ENCODE measurements at places on chromosomes 2 and 18.

- DNase-seq = no peak
Measured at GRCh38 chr2:75595541-75596395, 35.0 kb upstream of the EVA1A start.

GRCh38 chr2:165141601-165142354 is 62.1 kb downstream of the SCN3A start:
- DNase-seq = no peak

GRCh38 chr18:39647627-39648534 is 2082.3 kb upstream of the CELF4 start:
- no peak for DNase-seq

DNA sequence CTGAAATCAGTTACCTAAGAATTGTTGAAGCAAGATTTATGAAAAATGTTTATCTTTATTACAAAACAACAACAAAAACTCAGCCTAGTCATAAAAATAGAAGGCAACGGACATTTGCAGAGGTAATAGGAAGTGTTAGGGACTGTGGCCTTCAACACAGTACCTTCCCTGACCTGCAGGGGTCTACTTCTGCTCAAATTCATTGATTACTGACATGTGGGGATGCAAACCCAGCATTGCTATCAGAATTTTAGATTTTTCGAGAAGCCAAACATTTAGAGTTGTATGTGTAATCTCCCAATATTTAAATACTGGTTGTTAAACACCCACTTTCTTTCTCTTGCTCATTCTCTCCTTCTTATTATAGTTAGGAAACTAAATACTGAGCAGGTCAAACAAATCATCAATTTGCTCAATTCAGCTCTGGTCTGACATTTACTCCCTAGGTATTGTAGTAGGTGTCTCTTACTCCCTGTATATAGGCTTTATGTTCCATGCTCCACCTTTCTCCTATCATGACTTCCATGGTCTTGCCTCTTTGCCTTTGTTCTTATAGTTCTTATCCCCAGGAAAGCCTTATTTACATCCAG is 198.5 kb downstream of the UBE2E3 start:
- DNase-seq = no peak

DNA sequence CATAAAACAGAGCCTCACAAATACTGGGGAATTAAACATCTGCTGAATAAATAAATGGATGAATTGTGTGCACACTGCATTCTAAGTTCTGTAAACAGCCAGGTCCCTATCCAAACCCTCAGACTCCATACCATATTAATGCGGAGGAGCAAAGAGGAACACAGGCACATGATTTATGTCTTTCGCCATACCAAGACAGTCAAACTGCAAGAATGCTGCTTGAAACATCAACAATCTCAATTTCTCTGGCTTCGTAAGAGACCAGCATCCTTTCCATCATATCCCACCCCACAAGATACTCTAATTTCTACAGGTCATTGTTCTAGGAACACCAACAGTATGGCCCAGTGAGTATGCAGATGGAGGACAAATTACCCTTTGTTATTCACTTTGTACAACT is 15.0 kb downstream of the KANSL3 start:
- no peak for DNase-seq

DNA sequence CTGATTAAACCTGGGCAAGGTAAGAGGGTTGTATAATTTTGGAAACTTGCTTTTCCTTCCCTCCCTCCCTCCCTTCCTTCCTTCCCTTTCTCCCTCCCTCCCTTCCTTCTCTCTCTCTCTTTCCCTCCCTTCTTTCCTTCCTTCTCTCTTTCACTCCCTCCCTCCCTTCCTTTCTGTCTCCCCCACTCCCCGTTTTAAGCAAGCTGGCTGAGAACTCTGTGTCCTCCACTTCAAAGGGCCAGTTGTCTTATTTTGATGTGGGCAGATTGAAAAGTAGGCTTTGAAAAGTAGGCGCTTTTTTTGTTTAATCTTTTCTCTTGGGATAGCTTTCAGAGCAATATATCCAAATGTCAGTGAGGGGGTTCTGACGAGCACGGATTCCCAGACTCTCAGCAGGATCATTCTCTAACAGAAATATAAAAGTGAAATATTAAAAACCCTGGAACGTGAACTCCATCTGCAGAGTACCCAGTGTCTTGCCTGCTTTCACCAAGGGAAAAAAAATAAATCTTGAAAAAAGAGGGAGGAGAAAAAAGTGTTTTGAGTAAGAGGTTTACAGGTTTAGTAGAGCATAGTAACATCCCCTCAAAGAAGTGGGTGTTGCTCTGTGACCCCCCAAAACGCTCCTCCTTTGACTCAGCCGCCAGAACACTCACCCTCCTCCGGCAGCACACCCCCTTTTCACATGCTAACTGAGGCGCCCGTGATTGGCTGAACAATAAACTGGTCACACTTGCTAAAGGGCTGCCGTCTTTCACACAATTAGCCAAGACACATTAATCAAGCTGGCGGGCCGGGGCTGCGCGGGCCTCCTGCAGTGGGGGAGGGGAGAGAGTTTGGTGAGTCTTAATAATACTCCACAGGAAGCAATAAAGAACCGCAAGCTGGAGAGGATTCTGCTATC is 52.2 kb downstream of the CDK15 start:
- DNase-seq = no peak

- DNase-seq = no peak
Measured at GRCh38 chr2:229314117-229314516, 43.0 kb upstream of the PID1 start.

- no peak for DNase-seq
Measured at GRCh38 chr18:70421471-70422390, 132.9 kb downstream of the SOCS6 start.

DNA sequence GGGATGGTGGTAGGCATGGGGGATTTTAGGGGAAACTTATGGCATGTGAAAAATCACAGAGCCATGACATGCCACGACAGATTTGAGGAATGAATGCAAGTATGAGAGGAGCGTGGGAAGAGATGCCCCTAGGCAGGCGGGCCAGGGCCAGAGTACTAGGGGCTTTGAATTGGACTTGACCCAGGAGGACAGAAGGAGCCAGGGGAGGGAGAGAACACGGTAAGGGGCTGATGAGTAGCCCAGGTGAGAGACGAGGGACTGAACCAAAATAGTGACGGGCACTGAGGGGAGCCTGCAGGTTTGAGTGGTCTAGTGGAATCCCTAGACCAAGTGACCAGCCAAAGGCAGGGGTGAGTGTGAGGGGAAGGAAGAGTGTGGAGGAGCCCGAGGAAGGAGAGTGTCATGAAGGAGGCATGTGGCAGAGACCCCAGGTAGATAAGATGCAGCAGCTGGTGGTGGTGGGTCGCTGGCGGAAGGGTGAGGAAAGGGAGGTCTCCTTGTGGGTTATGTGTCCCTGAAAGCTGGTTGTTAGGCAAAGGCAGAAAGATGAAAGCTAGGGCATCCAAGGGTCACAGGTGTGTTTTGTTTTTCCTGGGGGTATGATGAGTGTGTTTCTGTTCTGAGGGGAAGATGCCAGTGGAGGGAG is 48.7 kb downstream of the ZBTB7C start:
- no peak for DNase-seq

DNA sequence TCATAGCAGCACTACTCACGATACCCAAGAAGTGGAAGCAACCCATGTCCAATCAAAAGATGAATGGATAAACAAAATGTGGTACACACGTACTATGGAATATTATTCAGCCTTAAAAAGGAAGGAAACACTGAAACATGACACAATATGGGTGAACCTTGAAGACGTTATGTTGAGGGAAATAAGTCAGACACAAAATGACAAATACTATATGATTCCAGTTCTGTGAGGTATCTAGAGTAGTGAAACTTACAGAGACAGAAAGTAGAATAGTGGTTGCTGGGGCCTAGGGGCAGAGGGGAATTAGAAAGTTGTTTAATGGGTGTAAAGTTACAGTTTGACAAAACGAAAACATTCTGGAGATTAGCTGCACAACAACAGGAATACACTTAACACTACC is 24.7 kb downstream of the TLK1 start:
- no peak for DNase-seq

- no peak for DNase-seq
Measured at GRCh38 chr2:31666878-31667277, 86.1 kb upstream of the SRD5A2 start.

- no peak for DNase-seq
Measured at GRCh38 chr18:11271954-11272353, 122.6 kb upstream of the PIEZO2 start.

GRCh38 chr2:230602562-230603230 is 109.9 kb upstream of the CAB39 start:
- DNase-seq = no peak
